ENCODE measurements at places on chromosomes 12 and 14.
A peak's percentile ranks its signal among the peaks of the same experiment; 100 is the strongest.

GRCh38 chr12:132574271-132574996 is 35.9 kb downstream of the LRCOL1 start:
- DNase-seq, result no peak

- DNase-seq, result peak; percentile 17
These were observed 49.6 kb downstream of the STON2 start for GRCh38 chr14:81350344-81351130.

DNA sequence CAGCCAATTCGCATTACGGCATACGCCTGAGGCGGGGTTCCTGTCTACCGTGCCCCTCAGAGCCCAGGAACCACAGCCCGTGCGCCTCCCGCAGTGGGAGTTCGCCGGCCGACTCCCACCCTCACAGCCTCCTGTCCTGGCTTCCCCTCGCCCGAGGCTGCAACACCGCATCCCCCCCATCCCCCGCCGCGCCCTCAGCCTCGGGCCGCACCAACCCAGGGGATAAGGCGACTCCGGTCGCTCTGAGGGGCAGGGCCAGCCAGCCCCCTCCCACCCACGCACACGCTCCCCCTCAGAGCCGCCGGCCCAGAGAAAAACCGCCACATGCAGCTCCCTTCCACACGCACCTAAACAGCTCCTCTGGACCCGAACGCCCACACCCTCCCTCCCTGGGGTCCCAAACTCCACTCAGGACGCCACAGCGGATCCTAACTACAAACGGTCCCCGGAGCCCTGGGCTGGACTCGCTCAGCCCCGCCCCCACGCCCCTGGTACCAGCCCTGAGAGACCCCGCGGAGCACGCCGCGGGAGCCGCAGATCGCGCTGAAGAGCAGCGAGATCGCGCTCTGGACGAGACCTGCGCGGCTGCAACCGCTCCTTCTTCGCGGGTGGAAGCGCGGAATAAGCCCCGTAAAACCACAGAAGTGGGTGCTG is at the start of gene C14orf39:
C14orf39 (minus strand) TSS at position 466 of the 654 bp plus-strand sequence. CDS start 985 bp downstream, outside the sequence.
- DNase-seq, result peak; percentile 7

GRCh38 chr12:46835785-46836184 is 10.0 kb upstream of the SLC38A4 start:
- no peak for DNase-seq

DNA sequence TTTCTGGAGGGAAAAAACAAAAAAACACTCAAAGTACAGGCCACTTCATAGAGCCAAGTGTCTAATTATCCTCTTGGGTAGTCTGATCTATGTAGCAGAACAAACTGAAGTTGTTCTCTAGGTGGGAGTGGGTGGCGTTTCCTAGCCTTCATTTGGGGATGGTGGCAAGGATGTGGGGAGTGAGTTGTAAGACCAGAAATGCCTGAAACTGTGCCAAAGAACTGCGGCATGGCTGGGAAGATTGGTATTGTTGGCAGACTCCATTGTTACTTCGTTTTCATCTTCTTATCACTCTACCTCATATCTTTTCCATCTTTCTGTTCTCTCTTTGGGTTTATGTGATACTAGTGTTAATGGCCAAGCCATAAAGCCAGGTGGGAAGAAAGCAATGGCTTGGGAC is 177.3 kb upstream of the DDHD1 start:
- no peak for DNase-seq

DNA sequence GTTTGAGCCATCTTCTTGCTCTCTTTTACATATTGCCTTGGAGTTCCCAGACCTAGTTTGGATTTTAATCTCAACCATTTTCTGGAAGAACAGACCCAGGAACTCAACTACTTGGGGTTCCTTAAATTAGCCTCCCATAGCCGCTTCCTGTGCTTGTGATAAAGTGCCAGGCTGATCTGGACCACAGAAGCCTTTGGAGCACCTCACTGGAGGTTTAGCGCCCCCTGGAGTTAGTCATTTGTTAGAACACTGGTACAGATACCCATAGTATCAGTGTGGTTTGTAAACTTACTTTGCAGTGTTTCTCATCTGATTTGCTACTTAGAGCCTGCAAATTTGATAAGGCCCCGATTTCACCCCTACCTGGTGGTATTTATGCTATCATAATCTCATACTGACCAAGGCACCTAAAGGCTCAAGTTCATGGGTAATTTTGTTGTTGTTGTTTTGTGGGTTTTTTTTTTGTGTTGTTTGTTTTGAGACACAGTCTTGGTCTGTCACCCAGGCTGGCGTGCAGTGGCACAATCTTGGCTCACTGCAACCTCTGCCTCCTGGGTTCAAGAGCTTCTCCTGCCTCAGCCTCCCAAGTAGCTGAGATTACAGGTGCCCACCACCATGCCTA is 3.7 kb downstream of the UNC119B start:
- DNase-seq, result peak; percentile 86

GRCh38 chr12:55722948-55723347 is 2.8 kb downstream of the RDH5 start:
- DNase-seq, result no peak

DNA sequence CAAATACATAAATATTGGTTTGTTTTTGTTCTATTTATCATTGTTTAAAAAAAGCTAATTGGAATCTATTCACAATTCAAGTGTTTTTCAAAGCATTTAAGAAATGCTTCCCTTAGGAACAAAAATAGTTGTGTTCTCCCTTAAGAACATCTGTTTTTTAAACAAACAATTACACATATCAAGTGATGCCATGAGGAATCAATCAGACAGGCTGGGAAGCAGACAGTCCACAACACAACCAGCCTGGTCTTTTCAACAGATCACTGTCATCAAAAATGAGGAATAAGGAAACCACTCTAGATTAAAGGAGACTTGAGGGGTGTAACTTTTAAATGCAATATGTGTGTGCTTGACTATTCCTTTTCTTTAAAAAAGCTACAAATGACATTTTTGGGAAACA is 25.5 kb downstream of the GALC start:
- DNase-seq, result no peak

DNA sequence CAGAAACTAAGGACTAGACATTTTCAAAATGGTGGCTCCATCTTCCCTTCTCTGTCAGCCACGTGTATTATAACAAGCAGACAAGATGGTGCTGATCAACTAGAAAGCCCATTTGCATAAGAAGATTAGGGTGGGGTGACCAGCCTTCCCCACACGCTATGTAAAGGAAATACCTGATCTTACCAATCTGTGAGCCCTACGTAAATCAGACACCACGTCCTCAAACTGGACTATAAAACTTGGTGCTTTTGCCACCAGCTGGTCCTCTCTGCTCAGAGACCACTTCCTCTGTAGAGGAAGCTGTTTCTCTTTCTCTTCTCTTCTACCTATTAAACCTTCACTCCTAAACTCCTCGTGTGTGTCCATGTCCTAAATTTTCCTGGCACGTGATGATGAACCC is 101.1 kb upstream of the PLEKHG7 start:
- DNase-seq, result no peak

DNA sequence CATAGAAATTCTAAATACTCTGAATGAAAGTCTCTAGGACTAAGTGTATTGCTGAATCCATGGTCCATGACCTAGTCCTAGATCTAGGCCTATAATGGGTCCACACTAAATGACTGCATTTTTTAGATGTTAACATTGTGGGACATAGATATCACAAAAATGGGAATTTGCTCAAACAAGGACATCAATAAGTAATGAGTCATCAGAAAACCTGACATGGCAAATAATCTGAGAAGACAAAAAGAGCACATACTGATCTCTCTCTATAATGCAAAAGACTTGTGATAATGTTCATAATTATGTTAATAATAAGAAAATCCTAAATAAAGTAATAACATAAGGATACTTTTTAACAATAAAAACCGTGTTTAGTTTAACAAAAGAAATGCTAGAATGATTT is 1168.4 kb downstream of the FSCB start:
- DNase-seq, result no peak

DNA sequence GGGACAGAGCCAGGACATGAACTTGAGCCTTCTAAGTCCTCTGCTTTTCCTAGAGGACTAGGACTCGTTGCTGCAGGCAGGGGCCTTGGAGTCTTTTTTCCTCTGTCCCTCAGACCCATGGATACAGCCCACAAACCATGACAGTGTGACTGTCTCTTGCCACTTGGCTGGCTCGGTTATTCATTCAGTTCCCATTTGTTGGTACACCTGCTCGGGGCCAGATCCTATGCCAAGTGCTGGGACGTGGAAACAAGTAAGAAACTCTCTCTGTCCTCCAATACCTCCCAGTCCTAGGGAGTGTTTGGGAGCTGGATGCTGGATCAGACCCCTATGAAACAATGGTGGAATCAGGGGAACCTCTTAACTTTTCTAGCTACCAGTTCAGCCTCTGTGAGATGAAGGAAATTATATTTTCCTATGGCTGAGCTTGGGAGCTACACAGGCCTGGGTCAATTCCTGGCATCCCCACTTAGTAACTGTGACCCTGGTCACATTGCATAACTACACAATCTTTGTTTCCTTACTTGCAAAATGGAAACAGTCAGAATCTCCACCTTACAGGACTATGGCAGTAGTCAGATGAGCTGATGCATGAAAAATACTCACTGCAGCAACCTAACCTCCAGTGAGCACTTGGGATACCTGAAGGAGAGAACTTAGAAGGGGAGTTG is 106.3 kb upstream of the VRK1 start:
- no peak for DNase-seq

DNA sequence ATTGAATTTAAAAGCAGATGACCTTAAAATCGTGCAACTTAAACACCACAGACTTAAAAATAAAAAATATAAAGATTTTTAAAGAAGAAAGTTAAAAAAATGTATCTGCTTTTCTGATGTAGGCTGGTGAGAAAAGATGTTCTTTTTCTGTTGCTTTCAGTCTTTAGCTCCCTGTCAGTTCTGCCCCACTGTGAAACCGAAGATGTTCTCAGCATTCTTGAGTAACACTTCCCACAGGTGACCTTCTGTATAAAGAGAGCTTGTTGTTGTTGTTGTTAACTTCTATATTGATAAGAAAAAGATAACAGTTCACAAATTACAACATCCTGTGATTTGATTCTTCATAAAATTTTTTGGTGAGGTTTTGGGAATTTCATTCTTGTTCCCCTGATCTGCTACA is 377.9 kb upstream of the RGS6 start:
- DNase-seq, result no peak

DNA sequence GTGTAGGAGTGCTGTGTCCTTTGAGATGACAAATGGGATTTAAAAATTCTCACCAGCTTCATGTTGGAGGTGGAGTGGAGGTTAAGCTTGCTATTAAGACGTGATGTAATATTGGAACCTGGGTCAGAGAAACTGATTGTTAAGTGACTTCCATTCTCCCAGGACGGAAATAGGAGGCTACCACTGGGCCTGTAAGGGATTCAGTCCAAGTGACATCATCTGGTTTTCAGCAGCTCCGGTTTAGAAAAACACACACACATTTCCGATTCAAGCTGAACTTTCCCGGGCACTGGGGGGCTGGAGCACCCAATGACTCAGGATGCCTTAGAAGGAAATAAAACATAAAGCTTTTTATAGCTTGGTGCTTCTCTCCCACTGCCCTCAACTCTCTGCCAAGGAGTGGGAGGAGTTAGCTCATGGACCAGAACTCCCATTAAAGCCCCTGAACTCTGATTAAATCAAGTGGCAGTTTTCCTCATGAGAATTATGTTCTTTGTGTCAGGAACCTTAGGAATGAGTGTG is 12.4 kb downstream of the CALM1 start:
- peak; percentile 93 for DNase-seq

DNA sequence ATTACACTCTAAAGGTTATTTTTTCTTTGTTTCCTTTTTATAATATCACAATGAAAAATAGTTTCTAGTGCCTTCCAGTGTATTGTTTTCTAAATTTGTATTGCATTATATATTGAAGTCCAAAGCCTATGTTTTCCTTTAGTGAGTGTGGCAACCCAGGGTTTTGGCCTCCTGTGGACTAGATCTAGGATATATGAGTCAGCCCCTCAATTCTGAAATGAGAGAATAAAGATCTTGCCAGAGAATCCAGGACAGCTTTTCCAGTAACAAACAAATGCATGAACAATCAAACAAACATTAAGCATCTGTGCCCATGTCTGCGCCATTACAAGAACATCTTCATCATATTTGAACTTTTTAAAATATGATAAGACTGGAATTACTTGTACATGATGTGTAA is 70.7 kb upstream of the SSTR1 start:
- no peak for DNase-seq

GRCh38 chr14:96279564-96279963 is 23.6 kb downstream of the BDKRB1 start:
- DNase-seq, result no peak

GRCh38 chr14:63394841-63395240 is 76.1 kb upstream of the GPHB5 start:
- DNase-seq, result no peak

DNA sequence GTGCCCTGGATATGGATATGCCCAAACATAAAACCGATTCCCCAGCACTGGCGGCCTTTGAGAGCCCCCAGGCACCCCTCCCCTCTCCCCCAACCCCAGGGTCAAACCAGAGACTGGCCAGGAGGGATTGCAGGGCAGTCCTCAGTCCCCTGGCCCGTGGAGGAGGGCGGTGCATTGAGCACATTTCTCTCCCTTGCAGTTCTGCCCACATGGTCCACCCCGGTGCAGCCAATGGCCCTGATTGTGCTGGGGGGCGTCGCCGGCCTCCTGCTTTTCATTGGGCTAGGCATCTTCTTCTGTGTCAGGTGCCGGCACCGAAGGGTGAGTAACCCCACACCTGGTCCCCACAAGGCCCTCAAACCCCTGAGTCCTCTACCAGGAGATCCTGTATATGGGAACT is 3.4 kb upstream of the GPR162 start:
- no peak for DNase-seq

- DNase-seq, result no peak
These were observed 39.3 kb downstream of the GLT8D2 start for GRCh38 chr12:104010606-104011169.

DNA sequence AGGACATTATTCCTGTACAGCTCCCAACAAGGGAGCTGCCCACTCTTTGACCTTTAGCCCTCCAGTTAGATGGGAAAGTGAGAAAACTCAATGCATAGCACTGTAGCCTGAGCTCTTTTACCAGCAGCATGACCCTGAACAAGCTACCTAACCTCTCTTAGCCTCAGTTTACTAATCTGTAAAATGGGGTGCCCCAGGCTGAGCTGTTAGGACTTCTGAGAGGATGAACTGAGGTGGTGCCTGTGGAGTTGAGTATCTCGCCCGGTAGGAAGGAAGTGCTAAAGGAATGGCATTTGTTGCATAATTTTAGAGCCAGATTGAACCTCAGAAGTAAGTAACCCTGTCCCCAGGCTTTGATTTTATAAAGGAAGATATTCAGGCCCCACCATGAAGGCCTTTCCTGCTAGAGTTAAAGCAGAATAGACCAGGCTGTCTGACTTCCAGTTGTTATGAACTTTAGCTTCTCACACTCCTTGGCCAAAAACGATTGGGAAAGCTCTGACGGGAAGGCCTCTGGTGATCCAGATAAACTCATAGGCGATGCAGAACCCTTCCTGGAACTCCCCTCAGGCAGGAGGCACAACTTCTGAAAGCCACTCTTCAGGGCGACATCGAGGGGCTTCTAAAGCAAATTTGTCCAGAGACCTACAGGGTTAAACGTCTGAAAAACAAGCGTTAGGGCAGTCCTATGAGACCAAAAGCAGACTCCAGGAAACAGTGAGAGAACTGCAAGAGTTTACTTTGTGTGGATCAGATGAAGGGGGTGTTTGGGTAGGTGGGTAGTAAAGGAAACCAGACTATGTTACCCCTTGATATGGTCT is 2.5 kb upstream of the SERPINA10 start:
- DNase-seq, result peak; percentile 20

- DNase-seq, result peak; percentile 68
These were observed 17.5 kb downstream of the SLC35F4 start for GRCh38 chr14:57848353-57848752.
